Keratinocyte (primary cell): ENCODE measurements at places on chromosomes 3 and 15. TPM values are rescaled to one million over a fixed set of nuclear protein-coding genes. Genes with fewer than 3 reads are reported as not detected.

Gene PPM1L
- 0.52 to 0.61 TPM (median 0.58 TPM) in 3 replicates for polyA plus RNA-seq

Gene CCDC50
- polyA plus RNA-seq, result 41.1 to 54.8 TPM (median 43.7 TPM) in 3 replicates

Gene LTF
- polyA plus RNA-seq, result 0.03 TPM in 1 of 3 replicates, not detected in the others

DNA sequence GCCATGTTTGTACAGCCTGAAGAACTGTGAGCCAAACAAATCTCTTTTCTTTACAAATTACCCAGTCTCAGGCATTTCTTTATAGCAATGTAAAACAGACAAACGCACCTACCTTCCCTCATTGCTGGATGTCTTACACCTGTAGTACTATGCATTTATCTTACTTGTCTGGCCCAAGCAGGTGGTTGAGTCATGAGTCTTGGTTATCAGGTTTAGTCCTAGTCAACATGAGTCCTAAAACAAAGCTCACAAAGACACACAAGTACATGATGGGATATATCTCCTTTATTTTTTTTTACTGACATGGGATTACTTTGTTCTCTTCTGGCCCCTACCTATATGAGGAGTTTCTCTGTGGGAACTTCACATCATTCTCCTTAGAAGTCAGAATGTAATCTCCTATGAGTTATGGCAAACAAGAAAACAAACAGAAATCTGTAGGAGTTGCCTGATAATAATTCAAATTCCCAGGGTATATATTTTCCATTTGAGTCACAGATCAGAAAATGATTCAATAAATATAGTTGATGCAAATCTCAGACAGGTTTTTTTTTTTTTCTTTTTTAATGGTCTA lies 33.6 kb upstream of the PLSCR2 start:
- DNase-seq, result no peak

GRCh38 chr3:112561484-112561733 lies 353 bp downstream of the ATG3 start:
- no peak for DNase-seq

GRCh38 chr3:126399351-126399735 lies 4.6 kb downstream of the CFAP100 start:
- DNase-seq, result no peak

DNA sequence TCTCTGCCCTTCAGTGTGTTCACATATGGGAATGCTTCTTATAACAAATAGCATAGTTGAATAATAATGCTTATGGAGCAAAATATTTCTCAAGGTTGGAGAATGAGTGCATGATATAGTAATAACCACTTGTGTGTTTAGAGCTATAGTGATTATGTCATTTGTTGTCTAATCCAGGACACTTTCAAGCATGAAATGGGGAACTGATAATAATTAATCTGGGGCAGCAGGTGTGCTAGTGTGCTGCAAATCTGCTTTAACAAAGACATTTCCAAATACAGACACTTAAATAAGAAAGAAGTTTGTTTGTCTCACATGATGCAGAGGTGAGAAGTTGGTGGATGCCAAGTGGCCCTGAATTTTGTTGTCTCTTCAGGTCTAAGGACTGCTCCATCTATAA lies 579.3 kb upstream of the GRM7 start:
- DNase-seq, result no peak

- DNase-seq, result no peak
These were observed 258.1 kb upstream of the MDFIC2 start for GRCh38 chr3:70570584-70570983.
